ENCODE measurements at places on chromosomes 3 and 15. TPM values are rescaled to one million over a fixed set of nuclear protein-coding genes. Genes with fewer than 3 reads are reported as not detected.

DNA sequence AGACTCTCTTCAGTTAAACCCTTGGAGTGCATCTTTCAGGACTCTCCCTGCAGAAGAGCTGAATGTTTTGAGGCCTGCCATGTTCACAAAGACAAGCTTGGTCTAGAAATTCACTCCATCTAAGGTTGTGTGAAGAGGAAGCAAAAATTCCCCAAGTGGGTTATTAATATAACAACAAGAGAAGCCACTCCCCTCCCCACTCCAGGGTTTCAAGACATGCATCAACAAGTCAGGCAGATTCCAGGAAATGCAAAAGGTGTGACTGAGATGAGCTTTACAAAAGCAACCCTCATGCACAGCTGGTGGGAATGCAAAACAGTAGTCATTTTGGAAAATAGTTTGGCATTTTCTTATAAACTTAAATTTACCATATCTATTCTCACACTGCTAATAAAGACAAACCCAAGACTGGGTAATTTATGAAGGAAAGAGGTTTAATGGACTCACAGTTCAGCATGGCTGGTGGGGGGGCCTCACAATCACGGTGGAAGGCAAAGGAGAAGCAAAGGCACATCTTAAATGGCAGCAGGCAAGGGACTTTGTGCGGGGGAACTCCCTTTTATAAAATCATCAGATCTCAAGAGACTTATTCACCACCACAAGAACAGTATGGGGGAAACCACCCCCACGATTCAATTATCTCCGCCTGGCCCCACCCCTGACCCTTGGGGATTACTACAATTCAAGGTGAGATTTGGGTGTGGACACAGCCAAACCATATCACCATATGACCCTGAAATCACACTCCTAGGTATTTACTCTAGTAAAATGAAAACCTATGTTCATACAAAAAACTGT lies 31.3 kb downstream of the TARS3 start:
- no peak for DNase-seq

DNA sequence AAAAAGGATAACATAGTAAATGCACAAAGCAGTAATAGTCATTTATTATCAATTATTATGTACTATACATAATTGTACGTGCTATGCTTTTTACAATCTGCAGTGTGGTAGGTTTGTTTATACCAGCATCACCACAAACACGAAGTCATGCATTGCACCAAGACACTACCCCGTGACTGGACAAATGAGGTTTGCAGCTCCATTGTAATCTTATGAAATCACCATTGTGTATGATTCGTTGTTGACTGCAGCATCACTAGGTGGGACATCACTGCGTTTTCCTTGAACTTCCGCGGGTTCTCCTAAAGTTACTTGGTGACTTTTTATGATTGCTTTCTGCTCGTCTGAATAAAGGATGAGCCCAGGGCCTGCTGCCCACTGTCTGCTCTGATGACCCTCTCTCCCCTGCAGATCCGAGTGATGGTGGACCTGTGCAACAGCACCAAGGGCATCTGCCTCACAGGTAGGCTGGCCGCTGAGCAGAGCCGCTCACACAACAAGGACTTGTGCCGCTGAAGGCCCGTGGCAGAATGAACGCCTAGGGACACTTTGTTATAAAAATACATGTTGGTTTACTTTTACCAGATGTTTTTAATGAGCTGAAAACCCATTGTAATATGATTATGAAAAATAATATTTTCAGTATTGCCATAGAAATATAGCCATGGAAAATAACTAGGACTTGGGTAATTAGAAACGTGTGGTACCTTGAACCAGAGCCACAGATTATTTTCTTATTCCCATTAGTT lies 35.8 kb downstream of the GLDN start:
- DNase-seq = no peak

DNA sequence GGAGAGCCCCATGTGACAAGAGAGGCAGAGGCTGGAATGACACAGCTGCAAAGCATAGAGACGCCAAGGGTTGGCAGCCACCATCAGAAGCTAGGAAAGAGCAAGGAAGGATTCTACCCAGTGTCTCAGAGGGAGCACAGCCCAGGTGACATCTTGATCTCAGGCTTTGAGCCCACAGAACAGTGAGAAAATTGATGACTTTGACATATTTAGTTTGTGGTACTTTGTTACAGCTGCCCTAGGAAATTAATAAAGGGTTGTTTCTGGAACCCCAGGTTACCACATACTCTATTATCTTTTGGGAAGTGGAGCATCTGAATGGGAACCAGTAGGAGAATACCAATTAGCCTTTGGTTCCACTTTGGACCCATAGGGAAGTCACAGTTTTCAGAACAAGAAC lies 231.7 kb downstream of the ZNF621 start:
- DNase-seq = no peak

- DNase-seq = no peak
Observed at GRCh38 chr3:166445865-166446264, 608.6 kb upstream of the BCHE start.

Gene PLSCR4
- 89.9 TPM for total RNA-seq

- DNase-seq = no peak
Observed at GRCh38 chr3:34319881-34320280, 521.5 kb downstream of the PDCD6IP start.

GRCh38 chr15:72203507-72203837 lies 5.9 kb upstream of the GRAMD2A start:
- DNase-seq = peak; percentile 76

GRCh38 chr3:187822402-187822801 lies 77.1 kb upstream of the BCL6 start:
- no peak for DNase-seq

Gene CDHR4
- not detected for total RNA-seq

Gene SLC22A14
- 0.14 TPM for total RNA-seq

Data from pulmonary artery endothelial cell (primary cell).